ENCODE measurements at places on chromosomes 12 and 14.

DNA sequence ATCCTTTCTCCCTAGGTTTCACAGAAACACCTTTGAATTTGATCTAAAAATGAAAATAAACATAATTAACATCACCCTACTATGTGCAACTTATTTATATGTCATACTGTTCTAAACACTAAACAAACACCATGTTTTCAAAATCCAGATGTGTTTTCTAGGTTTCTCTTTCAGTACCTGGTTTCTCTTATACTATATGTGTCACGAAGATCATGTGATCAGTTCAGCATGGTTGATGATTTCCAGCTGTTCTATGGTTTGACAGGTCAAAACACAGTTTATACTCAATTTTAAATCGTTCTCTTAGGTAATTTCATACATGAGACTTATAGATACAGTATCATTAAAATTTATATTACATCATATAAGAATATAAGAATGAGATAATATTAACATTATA is 373.1 kb downstream of the SOX5 start:
- no peak for DNase-seq

DNA sequence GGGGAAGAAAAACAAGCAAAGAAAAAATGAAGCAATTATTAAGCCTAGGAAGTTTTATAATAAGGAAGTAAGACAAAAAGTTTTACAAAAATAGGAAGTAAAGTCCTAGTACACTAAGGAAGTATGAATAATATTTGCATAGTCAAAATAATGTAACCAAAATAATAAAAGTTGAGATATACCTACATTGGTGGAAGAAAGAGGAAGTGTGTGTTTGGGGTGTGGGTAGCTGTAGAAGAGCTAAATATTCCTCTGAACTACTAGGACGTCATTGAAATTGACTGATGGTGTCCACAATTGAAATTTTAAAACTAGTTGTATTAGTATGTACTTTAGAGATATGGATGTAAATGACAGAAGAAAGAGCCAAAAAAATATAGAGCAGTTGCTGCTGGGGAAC is 228.4 kb upstream of the OTX2 start:
- no peak for DNase-seq

DNA sequence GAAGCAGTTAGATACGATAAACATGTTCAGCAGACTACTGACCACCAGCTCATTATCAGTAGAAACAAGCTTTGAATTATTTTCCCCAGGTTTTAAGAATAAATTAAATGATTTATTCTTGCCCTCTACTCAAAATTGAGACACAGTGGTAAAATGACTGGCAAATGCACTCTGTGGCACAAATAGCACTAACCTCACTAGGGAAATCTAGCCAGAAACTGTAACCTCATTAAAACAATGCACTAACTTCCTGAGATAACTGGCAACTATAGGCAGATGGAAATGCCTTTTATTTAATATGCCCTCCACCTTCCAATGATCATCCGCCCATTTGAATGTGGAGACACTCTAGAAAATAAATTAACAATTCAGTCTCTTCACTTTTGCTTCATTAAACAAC is 33.2 kb downstream of the CPNE8 start:
- no peak for DNase-seq

DNA sequence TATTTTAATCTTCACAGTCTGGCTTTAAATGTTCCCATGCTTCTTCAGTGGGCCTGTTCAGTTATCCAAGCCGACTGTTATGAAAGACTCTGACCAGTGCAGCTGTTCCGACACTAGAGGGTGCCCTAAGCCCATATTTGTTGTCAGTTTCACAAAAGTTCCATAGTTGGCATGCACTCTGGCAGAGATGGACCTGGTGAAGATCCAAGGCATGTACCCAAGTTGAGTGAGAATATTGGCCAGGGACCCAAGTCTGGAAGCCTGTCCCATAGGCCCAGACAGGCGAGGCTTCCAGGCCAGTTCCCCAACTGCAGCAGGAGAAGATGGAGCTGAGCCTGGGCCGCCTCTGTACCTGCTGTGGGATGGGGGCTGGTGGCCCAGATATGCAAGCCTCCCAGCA is 27.4 kb upstream of the GUCY2C start:
- peak; percentile 37 for DNase-seq

- no peak for DNase-seq
These were observed 28.7 kb downstream of the JAG2 start for GRCh38 chr14:105139831-105140239.

DNA sequence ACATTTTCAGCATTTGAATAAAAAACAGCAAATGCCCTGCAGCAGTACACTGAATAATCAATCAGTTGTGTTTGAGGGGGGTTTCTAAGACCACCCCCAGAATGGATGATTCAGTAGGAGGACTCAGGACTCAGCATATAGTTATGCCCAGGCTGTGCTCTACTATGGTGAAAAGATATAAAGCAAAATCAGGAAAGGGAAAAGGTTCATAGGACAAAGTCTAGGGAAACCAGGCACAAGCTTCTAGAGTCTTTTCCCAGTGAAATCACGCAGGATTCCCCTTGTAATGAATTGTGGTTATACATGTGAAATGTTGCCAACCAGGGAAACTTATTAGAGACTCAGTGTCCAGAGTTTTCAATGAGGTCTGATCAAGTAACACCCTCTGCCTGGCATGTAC is 25.0 kb upstream of the SLC17A8 start:
- no peak for DNase-seq

DNA sequence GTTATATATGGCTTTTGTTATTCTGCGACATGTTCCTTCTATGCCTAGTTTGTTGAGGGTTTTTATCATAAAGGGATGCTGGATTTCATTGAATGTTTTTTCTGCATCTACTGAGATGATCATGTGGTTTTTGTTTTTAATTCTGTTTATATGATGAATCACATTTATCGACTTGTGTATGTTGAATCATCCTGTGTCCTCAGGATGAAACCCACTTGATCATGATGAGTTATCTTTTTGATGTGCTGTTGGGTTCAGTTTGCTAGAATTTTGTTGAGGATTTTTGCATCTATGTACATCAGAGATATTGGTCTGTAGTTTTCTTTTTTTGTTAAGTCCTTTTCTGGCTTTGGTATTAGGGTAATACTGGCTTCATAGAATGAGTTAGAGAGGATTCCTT is 291.2 kb downstream of the AKAP6 start:
- no peak for DNase-seq

Measured in iPS-NIHi11 (cell line).